ENCODE measurements at places on chromosomes 7 and 10.
A peak's percentile ranks its signal among the peaks of the same experiment; 100 is the strongest.

GRCh38 chr7:4297918-4298219 is 384.2 kb upstream of the FOXK1 start:
- no peak for DNase-seq

GRCh38 chr7:101397770-101398324 is 35.2 kb downstream of the COL26A1 start:
- no peak for DNase-seq

DNA sequence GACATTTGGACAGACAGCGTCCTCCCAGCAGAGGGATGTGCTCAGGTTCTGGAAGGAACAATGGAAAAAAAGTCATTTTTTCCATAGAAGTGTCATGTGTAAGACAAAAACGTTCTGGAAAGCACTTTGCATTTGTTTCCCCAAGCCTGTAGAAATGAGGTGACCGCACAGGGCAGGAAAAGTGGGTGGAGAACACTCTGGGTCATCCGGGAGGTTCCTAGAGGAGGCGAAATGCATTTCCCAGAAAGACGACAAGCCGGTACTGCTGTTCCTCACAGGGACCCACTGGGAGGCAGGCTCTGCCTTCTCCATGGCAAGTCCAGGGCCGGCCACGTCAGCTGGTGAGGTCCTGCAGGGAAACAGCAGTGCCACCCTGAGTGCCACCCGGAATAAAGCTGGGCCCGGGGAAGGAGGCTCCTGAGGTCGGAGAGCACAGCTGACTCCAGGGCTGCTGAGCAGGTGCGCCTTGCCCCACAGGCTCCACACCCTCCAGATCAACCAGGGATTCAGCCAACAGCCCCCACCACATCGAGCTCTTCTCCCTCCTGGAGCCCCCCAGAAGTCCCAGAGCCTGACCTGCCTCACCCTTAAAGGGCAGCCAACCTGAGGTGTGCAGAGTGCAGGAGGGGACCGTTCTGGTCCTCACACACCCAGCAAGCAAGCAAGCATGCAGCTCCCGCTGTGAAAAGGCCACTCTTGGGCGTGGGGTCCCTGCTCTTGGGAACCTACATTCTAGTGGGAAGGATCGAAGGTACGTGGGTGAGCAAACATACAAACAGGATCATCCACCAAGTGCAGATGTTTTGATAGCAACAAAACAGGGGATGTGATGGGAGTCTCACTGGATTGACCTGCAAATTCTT is 28.8 kb upstream of the INPP5A start:
- DNase-seq = no peak

DNA sequence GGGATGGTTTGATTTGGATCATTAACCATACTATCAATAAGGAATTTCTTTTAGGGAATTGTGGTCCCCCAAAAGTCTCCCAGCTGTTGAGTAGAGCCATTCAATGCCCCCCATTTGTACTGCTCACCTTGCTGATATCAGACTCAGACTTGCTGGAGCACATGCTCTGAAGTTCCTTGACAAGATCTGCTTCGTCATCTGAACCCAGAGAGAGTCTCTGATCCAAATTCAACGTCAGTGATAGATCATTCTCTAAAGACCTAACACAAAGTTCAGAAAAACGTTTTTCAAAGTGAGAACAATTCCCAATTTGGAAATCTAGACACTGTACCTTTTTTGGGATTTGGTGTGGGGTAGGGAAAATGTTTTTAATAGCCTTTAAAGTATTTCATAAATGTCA is 153.9 kb downstream of the CTTNBP2 start:
- DNase-seq = no peak

- DNase-seq = no peak
Observed at GRCh38 chr7:145293228-145293701, 457.4 kb upstream of the TPK1 start.

- peak; percentile 6 for DNase-seq
Observed at GRCh38 chr10:82068501-82068900, 193.5 kb downstream of the NRG3 start.

DNA sequence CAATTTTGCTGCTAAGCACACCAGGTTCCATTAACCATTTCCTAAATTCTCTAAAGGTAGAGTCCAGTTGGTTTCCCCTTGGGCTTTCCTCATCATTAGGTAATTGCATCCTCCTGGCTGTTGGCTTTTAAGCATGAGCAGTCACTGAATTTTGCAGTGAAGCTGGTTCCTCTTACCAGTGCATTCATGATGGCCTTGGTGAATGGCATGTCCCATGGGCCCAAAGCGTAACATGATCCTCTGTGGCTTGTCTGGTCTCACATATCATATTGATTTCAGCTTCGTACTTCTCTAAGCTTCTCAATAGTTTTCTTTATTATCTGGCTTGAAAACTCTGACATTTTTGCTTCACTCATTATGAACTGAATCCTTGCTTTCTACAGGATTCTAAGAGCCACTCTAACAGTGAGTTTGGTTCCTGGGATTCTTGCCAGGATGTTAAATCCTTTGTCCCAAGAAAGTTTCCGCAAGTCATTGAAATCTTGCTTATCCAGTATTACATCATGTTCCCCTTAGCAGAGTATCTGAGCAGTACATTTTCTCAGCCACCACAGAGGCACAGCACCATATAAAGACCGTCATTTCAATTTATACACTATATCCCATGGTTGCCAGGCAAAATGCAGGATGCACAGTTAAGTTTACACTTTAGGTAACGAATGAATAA is 134.2 kb downstream of the PTN start:
- DNase-seq = peak; percentile 5

- no peak for DNase-seq
Observed at GRCh38 chr10:37733822-37734221, 123.6 kb downstream of the ZNF248 start.

DNA sequence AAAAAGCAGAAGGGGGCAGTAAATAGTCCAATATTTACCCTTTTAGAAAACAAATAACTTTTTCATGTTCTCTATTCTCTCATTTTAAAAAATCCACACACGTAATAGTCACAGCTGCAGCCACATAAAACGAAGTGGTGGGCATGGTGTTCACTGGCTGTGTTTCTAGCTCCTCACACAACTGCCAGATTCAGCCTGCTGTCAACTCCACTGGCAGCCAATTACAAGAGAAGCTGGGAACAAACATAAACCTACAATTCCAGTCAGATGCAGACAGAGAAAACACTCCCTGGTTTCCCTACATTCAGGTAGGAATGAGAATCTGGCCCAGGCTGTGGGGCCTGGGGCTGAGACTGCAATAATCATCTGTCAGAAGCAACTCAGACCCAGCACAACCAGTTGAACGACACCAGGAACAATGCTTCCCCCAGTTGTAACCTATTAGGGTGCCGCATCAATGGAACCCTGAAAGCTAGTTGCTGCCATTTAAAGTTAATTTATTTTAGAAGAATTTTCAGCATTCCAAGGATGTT is 29.1 kb downstream of the ERCC6 start:
- no peak for DNase-seq

DNA sequence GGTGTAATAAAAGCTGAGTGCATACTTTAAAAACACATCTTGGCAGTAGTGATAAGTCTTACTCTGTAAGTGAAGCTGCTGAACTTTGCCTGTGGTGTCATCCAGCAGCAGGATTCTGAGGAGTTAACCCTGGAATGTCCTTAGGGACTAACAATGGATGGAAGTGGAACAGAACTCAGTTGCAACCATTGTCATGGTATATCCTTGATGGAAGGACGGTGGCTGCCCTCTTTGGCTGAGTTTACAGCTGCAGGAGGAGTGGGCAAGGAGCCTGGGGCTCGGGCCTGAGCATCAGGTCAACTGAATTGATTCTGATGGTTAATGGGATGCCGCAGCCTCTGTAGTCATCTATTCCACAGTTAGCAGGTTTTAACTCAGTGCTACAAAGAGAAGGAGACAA is 56.2 kb downstream of the MRC1 start:
- peak; percentile 7 for DNase-seq

- DNase-seq = no peak
Observed at GRCh38 chr10:113236998-113237397, 287.0 kb downstream of the TCF7L2 start.

DNA sequence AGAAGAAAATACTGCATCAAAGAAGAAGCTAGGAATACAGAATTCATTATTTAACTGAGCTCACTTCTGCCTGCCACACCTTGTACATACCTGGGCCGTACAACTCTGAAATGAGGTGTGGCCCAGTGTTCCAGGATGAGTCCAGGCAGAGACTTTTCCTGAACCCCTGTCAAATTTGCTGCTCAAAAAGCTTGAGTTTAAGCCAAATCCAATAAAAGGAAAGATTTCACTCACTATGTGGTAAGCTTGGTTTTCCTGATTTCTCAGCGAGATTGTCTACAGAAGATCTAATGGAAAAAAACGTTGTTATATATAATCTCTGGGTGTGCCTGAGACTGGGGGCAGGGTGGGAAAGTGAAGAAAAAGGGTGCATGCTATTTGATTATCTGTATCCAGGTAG is 72.1 kb upstream of the EGFR start:
- no peak for DNase-seq

GRCh38 chr7:159031750-159032149 is 112.9 kb downstream of the VIPR2 start:
- DNase-seq = no peak

DNA sequence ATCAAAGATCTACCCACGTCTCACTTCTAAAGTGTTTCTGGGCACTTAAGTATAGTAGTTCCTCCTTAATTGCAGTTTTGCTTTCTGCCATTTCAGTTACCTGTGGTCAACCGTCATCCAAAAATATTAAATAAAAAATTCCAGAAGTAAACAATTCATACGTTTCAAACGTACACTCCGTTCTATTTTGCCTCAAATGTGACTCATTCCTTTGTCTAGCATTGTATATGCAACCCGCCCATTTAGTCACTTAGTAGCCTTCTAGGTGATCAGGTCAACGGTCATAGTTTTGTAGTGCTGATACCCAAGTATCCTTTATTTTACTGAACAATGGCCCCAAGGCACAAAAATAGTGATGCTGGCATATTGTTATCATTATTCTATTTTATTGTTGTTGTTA is 33.8 kb downstream of the HGF start:
- DNase-seq = peak; percentile 81

GRCh38 chr10:112375721-112376395 is 1.9 kb downstream of the ACSL5 start:
- peak; percentile 71 for DNase-seq

- DNase-seq = peak; percentile 47
Observed at GRCh38 chr7:31408140-31408729, 67.7 kb upstream of the NEUROD6 start.

DNA sequence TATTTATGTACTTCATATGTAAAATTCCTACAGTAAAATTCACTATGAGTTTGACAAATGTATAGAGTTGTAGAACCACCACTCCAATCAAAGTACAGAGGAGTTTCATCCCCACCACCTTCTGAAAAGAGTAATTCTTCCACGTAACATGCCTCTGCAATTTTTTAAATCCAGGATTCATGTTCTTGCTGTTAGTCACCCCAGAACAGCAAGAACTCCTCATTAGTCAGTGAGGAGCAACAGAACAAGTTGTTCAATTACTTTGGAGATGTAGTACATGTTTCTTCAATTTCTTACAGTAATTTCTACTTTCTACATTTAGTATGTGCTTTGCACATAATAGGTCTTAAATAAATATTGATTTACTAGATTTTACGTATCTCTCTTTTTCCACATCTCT is 248.1 kb downstream of the ABCA13 start:
- peak; percentile 59 for DNase-seq

DNA sequence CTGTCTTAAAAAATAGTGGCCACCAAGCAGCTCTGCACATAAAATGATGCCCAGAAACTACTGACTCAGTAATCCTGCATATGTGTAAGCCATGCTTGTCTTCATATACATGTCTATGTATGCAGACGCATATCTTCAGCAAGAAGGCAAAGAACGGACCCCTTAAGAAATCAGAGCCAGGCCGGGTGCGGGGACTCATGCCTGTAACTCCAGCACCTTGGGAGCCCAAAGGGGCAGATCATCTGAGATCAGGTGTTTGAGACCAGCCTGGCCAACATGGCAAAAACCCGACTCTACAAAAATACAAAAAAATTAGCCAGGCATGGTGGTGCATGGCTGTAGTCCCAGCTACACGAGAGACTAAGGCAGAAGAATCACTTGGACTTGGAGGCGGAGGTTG is 295.0 kb downstream of the TCERG1L start:
- DNase-seq = no peak

DNA sequence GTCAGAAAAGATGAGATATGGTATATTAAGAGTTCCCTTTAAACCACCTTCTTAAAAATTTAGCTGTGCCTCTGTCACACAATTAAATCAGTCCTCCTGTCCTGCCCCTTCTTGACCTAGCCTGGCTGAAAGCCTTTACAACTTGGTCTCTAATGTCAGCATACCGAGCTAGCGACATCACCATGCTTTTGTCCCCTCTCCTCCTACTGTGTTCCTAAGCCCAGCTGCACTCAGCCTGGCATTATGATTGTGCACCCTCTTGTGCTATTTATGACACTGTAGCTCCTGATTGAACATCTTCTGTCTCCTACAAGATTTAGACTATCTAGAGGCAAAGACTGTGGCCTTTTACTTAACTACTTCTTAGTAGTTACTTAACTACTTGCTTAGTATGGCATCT is 29.2 kb downstream of the TDRD1 start:
- no peak for DNase-seq

DNA sequence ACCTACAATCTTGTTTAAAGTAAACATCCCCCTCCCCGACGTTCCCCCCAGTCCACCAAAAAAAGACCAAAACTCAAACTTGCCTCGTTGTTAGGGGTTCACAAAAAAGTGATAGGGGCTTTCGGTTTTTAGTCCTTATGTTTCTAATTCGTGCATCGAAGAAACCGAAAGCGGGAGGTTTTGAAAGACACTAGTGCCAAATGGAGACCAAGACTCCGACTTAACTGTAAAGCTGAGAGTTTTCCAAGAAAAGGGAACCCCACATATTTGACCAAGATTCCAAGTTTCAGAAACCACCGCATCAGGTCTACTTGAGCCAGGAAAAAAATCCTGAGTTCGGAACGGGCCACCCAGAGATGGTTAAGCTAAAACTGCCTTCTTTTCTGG is 534 bp downstream of the PSMA2 start:
- peak; percentile 24 for DNase-seq

DNA sequence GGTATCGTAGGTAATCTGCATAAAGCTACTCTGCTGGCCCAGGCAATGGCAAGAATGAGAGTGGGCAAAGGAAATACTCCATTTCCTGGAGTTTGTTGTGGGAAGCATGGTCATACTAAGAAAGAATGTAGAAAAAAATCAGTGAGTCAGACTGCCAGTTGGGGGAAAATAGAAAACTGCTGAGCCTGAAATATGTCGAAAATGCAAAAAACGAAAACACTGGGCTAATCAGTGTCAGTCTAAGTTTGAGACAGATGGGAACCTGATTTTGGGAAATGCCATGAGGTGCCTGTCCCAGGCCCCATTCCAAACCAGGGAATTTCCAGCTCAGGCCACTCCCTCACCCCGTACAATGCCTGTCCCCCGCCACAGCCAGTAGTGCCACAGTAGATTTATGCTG is 150.0 kb downstream of the ZNF33B start:
- peak; percentile 64 for DNase-seq

DNA sequence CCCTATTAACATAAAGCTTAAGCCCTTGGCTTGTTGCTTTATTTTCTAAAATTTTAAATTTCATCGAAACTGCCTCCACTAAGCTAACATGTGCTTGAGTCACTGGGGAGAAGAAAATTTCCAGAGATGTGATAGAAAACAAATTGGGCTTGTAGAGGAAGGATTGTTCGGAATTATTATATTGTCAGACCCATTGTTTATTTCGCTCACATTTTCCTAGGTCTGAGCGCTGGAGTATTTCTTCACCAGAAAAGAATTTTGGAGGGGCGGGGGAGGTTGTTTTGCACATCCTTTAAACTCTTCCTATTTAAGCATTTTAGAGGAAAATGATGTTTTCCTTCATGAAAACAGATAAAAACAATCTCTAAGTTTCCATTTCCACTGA is 29.1 kb downstream of the CELF2 start:
- DNase-seq = peak; percentile 20

GRCh38 chr7:153404124-153404523 is 644.6 kb downstream of the ACTR3B start:
- no peak for DNase-seq

- no peak for DNase-seq
Observed at GRCh38 chr7:82549616-82550285, 106.2 kb upstream of the CACNA2D1 start.
